ENCODE measurements at places on chromosomes 16 and 17.

DNA sequence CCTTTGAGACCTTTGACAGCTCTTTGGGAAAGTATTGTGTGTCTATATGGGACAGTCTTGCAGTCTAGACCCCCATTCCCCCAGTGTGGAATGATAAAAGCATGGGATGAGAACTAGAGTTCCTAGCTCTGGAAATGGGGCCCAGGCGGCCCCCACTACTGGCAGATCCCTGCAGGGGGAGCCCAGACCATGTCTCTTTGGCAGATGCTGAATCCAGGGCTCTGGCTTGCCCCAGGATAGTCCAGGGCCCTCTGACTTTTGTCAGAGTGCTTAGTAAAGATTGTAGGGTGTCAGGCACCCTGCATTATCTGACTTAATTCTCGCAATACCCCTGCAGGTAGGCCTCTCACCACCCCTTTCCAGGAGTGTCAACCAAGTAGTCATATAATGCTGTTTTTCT is 8.3 kb downstream of the ALKBH5 start:
- no peak for DNase-seq

- DNase-seq: no peak
Observed at GRCh38 chr17:46085522-46085921, 86.5 kb downstream of the STH start.

DNA sequence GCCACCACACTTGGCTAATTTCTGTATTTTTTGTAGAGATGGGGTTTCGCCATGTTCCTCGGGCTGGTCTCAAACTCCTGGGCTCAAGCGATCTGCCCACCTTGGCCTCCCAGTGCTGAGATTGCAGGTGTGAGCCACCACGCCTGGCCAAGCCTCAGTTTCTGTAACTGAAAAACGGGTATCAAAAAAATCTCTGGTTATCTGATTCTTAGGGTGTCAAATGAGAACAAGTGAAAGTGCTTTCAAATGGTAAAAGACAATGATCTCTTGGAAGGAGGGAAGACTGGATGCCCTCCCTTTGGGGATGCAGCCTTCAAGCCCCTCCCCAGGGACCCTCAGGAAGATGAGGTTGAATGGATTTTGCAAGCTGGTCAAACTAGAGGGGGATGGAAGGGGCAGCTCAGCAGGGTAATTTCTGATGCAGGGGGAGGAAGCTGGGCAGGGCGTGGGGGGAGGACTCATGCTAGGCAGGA is 22.3 kb downstream of the ARHGAP23 start:
- DNase-seq: no peak

DNA sequence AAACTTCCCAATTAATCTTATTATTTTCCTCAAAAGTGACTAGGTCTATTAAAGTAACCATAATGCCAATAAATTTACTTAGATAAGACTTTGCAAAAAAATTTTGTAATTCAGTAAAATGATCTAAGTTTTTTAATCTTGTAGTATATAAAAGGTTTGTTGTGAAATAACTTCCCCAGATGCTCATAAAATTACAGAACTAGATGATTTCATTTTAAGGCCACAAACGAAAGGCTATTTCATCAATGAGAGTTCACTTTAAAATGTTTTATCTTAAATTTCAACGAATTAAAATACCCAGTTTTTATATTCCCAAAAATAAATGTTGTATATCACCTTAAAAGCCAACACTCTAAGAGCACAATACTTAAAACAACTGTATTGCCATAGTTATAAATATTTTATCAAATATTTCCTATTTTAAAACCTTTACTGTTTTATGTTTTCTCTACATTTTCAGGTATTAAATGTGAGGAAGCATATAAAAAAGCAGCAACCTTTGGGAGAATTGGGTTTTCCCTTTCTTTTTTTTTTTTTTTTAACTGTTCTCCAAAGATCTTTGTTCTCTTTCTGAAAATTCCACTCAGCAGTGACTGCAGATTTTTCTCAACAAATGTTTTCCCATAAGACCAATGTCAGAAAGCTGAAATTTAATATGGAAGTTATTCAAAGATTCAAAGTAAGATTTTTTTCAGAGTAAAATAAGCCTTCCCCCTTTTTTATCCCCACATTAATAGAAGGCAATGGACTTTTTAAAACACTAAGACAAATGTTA is 169.9 kb downstream of the CYB561 start:
- DNase-seq: no peak

DNA sequence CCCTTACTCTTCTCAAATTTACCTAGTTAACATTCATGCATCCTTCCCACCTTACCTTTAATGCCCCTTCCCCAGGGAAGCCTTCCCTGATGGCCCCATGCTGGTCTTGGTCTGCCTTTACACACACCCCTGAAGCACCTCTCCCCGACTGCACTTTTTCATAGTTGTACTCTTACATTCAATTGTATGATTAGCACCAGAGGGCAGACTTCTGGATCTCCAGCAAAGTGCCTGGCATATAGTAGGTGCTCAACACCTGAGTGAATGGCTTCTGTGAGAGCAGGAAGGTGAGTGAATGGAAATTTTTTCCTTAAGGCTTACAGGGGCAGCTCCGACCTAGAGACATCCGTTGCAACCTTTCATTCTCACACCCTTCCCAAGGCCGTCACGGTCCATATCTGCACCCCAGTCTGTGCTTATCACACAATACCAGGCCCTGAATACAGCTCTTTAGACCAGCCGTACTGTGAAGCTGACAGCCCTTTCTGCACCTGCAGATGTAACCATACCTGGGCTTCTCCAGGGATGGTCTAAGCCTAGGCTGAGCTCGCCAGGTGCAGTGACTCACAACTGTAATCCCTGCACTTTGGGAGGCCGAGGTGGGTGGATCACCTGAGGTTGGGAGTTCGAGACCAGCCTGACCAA is 4.4 kb downstream of the PGAP3 start:
- no peak for DNase-seq

DNA sequence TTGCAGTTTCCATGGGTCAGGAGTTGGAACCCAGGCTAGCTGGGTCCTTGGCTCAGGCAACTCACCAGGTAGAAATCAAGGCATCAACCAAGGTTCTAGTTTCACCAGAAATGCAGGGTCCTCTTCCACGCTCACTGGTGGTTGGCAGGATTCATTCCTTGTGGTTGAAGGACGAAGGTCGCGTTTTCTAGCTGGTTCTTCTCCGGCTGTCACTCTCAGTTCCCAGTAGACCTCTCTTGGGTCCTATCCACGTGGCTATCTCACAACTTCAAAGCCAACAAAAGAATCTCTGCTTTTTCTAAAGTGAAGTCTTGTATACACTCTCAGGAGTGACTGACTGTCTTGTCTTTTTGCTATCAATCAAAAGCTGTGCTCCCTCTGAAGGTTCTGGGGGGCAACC is 146.3 kb upstream of the NOL11 start:
- no peak for DNase-seq

Measured in T-helper 1 cell (primary cell).